ENCODE measurements at places on chromosomes 3 and 15.

GRCh38 chr15:95903352-95903751, 427.1 kb upstream of the NR2F2 start:
- no peaks in the 10 kb centered on the region for H3K4me1 ChIP-seq
- H3K36me3 ChIP-seq: no peaks in the 10 kb centered on the region
- H3K4me3 ChIP-seq: no peak overlapping the region
- peaks cover 8% of the 10 kb centered on the region for H3K27me3 ChIP-seq
- DNase-seq: no peak

- H3K4me1 ChIP-seq: no peaks in the 10 kb centered on the region
- H3K36me3 ChIP-seq: no peaks in the 10 kb centered on the region
- DNase-seq: no peak
- no peak overlapping the region for H3K27ac ChIP-seq
Observed at GRCh38 chr3:100531093-100531492, 38.7 kb downstream of the TMEM45A start.

DNA sequence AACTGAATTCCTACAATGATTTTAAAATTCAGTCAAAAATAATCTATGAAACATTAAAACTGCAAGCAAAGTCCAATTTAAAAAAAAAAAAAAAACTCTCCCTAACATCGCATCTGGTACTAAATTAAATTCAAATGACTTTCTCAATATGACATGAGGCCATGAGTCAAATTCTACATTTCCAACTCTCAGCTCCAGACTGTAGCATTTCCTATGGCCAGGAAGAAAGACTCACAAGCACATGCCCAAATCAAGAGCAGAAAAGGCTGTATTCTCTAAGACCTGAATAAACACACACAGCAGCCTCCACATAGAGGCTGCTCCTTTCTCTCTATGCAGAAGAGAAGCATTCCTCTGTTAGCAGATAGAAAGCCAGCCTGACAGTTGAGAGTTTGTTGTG, 729.2 kb downstream of the ROBO1 start:
- no peaks in the 10 kb centered on the region for H3K27me3 ChIP-seq
- no peak overlapping the region for H3K4me3 ChIP-seq
- no peak overlapping the region for H3K27ac ChIP-seq

GRCh38 chr15:72116731-72117485, 1.0 kb downstream of the MYO9A start:
- peaks cover 26% of the 10 kb centered on the region for H3K4me1 ChIP-seq
- H3K4me3 ChIP-seq: peak overlapping the region; percentile 96
- H3K36me3 ChIP-seq: no peaks in the 10 kb centered on the region
- DNase-seq: no peak
- peak overlapping the region; percentile 90 for H3K27ac ChIP-seq
- H3K27me3 ChIP-seq: peaks cover 15% of the 10 kb centered on the region

DNA sequence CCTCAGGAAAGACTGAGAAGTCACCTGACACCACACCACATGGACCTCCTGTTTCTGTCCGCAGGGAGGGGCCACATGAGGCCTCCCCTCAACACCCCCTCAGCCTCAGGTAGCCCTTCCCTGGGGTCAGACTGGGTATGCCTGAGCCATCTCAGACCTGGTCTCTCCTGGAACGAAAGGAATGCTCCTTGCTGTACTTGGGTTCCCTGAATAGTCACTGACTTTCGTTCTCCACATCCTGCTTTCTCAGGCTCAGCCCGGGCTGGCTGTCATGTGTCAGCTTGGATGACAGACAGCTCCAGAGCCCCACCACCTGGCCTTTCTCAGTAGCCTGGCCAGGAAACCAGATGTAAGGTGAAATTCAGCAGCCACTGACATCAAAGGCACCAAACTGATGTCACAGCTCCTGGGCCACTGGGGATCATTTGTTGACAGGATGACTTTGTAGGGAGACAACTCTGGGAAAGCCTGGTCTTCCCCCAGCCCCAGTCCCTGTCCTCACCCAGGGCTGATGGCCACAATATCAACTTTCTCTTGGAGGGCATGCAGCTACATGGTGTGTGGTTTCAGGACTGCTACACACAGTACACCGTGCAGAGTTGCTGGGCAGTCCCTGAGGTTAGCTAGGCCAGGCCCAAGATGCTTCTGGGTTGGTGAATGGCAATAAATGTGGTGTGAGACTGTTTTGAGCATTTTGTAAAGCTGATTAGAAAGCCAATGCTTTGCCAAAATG, 141.4 kb upstream of the MRPS22 start:
- peaks cover 11% of the 10 kb centered on the region for H3K27me3 ChIP-seq
- no peak overlapping the region for H3K4me3 ChIP-seq
- no peak overlapping the region for H3K27ac ChIP-seq
- DNase-seq: peak; percentile 5

- no peaks in the 10 kb centered on the region for H3K36me3 ChIP-seq
- H3K4me1 ChIP-seq: peaks cover 27% of the 10 kb centered on the region
- H3K27ac ChIP-seq: peak overlapping the region; percentile 75
- no peaks in the 10 kb centered on the region for H3K27me3 ChIP-seq
Observed at GRCh38 chr3:183224180-183224970, 28.7 kb upstream of the B3GNT5 start.

GRCh38 chr3:71083726-71084131, 499.8 kb downstream of the FOXP1 start:
- peaks cover 40% of the 10 kb centered on the region for H3K36me3 ChIP-seq
- peak; percentile 56 for DNase-seq
- H3K27ac ChIP-seq: peak overlapping the region; percentile 23
- H3K27me3 ChIP-seq: no peaks in the 10 kb centered on the region
- no peak overlapping the region for H3K4me3 ChIP-seq
- peaks cover 66% of the 10 kb centered on the region for H3K4me1 ChIP-seq

- no peak overlapping the region for H3K4me3 ChIP-seq
- no peaks in the 10 kb centered on the region for H3K4me1 ChIP-seq
- no peak for DNase-seq
- H3K36me3 ChIP-seq: no peaks in the 10 kb centered on the region
Observed at GRCh38 chr15:71010997-71011396, 104.3 kb upstream of the THSD4 start.

GRCh38 chr3:114147251-114147650, 31.6 kb downstream of the DRD3 start:
- no peak overlapping the region for H3K27ac ChIP-seq
- DNase-seq: no peak
- H3K27me3 ChIP-seq: no peaks in the 10 kb centered on the region
- H3K4me3 ChIP-seq: no peak overlapping the region
- H3K4me1 ChIP-seq: no peaks in the 10 kb centered on the region

DNA sequence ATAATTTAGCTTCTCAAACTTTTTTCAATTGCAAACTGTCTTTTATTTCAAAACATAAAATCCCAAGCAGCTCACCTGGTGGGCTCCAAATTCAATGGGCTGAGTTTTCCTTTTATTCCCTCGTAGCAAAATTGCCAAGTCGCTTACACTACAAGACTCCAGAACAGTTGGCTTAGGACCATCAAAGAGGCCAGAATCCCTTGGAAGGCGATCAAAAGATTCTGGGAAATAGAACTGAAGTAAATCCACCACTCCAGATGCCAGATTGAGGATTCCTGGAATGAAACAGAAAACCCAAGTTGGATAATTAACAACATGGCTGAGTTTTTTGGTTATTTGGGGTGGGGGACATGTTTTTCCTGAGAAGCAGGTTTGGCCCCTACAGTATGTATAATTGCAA, 87.7 kb upstream of the DCLK3 start:
- H3K36me3 ChIP-seq: peaks cover 44% of the 10 kb centered on the region
- no peaks in the 10 kb centered on the region for H3K4me1 ChIP-seq
- no peak for DNase-seq
- H3K27ac ChIP-seq: no peak overlapping the region

GRCh38 chr3:43190670-43191069, 84.8 kb upstream of the POMGNT2 start:
- H3K27me3 ChIP-seq: peaks cover 37% of the 10 kb centered on the region
- no peak for DNase-seq
- peaks cover 4% of the 10 kb centered on the region for H3K36me3 ChIP-seq
- no peak overlapping the region for H3K4me3 ChIP-seq
- H3K27ac ChIP-seq: no peak overlapping the region
- peaks cover 27% of the 10 kb centered on the region for H3K4me1 ChIP-seq

DNA sequence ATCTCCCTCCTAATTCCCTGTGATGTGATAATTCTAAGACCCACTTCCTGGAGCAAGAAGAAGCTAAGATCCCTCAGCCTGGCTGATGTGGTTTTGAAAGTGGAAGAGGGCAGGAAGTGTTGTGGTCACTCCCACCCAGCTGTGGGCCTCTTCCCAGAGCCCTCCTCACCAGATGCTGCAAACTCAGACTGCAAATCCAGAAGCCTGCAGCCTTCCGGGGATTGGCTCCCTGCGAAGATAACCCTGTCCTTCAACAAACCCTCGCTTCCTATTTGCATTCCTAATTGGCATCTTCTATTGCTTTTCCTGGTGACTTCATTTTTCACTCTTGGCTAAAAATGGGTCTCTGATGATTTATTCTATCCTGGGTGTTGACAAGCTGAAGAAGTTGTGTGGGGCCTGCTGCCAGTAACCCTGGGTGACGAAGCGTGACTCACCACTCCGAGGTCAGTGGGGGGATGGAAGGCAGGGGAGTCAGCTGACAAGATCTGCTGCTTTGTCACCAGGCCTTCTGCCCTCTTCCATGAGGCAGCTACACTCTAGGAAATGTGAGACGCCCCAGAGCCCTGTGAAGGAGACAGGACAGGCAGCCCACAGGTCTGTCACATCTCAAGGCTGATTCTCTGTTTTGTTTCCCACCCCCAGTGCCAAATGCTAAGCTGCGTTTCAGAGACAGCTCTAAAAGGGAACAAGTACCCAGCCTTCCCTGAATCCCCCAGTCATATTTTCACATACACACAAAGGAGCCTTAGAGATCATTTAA, 99.7 kb upstream of the LIPC start:
- peaks cover 33% of the 10 kb centered on the region for H3K4me1 ChIP-seq
- peak; percentile 92 for DNase-seq
- no peaks in the 10 kb centered on the region for H3K36me3 ChIP-seq
- no peaks in the 10 kb centered on the region for H3K27me3 ChIP-seq
- H3K27ac ChIP-seq: peak overlapping the region; percentile 93

- no peaks in the 10 kb centered on the region for H3K4me1 ChIP-seq
- H3K27me3 ChIP-seq: no peaks in the 10 kb centered on the region
- no peak for DNase-seq
- no peaks in the 10 kb centered on the region for H3K36me3 ChIP-seq
Observed at GRCh38 chr3:163476179-163476578, 1602.1 kb downstream of the SI start.

GRCh38 chr3:192902549-192902948, 15.1 kb downstream of the MB21D2 start:
- H3K27ac ChIP-seq: no peak overlapping the region
- DNase-seq: no peak
- H3K4me1 ChIP-seq: peaks cover 43% of the 10 kb centered on the region
- H3K4me3 ChIP-seq: no peak overlapping the region
- H3K36me3 ChIP-seq: peaks cover 31% of the 10 kb centered on the region

DNA sequence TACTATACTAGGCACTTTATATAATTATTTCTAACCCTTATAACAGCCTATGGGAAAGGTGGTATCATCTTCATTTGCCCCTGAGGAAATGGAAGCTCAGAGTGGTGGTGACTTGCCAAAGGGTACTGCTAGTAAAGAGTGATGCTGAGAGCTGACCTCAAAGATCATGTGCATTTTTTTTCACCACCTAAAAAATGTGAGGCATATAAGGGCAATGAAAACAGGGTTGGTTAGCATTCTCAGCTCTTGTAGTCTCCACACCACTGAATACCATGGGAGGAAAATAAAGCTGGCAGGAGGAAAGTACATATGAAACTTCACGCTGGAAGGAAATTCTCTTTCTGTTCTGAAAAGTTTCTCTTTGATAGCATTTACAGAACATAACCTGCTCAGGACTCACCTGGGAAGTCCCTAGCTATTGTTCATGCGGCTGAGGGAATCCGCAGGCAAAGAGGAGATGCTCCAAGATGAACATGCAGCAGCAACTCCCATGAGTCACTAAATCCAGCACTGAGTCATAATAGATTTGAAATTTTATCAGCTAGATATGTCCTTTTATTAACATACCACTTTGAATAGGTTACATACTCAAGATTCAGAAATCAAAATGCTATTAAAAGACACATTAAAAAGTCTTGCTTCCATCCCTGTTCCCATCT, 17.3 kb downstream of the FAIM start:
- H3K36me3 ChIP-seq: no peaks in the 10 kb centered on the region
- no peak for DNase-seq
- H3K27ac ChIP-seq: no peak overlapping the region
- H3K4me1 ChIP-seq: no peaks in the 10 kb centered on the region
- H3K27me3 ChIP-seq: peaks cover 2% of the 10 kb centered on the region
- H3K4me3 ChIP-seq: no peak overlapping the region

GRCh38 chr3:14768881-14769280, 49.9 kb upstream of the FGD5 start:
- no peaks in the 10 kb centered on the region for H3K27me3 ChIP-seq
- no peak for DNase-seq
- H3K36me3 ChIP-seq: no peaks in the 10 kb centered on the region
- H3K4me1 ChIP-seq: no peaks in the 10 kb centered on the region
- no peak overlapping the region for H3K4me3 ChIP-seq
- no peak overlapping the region for H3K27ac ChIP-seq

- peaks cover 26% of the 10 kb centered on the region for H3K4me1 ChIP-seq
- H3K27me3 ChIP-seq: peaks cover 7% of the 10 kb centered on the region
- no peaks in the 10 kb centered on the region for H3K36me3 ChIP-seq
- no peak for DNase-seq
- no peak overlapping the region for H3K4me3 ChIP-seq
Observed at GRCh38 chr15:75832114-75832513, 11.1 kb upstream of the UBE2Q2 start.

Data from T-helper 2 cell treated with Interferon-gamma antibody and Interleukin-4, amounts not matched to agents 5 μg/mL and 100 μg/mL, for 36 hours (primary cell).